RKO (cell line): ENCODE measurements at places on chromosomes 3 and 15.

GRCh38 chr3:143171141-143171980, 51.8 kb downstream of the CHST2 start:
- no peak for DNase-seq

- no peak for DNase-seq
Measured at GRCh38 chr3:41224120-41224806, 25.0 kb downstream of the CTNNB1 start.

GRCh38 chr3:24156466-24156865, 211.4 kb downstream of the NR1D2 start:
- peak; percentile 45 for DNase-seq

- no peak for DNase-seq
Measured at GRCh38 chr15:83320404-83320803, 35.9 kb upstream of the BNC1 start.

DNA sequence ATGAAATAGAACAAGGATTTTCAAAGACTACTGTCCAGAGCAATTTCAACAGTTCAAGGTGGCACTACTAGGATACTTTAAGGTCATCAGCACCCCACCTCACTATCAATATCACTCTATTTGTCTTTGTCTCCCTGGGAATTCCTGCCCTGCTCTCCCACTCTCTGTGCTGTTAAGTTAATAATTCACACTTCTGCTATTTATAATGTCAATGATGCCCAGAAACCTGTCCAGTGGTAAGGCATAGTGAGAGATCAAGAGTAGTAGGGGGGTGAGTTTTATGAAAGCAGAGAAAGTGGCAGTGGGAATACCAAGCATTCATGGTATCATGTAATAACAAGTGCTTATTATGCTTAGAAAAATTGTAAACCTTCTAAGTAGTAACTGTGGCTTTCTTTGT, 7.3 kb downstream of the TMCO5A start:
- no peak for DNase-seq

- DNase-seq = no peak
Measured at GRCh38 chr15:76614725-76615124, 278.2 kb downstream of the ISL2 start.
